Lower lobe of right lung (tissue), 2 donors: ENCODE measurements at places on chromosomes 7 and 10.

DNA sequence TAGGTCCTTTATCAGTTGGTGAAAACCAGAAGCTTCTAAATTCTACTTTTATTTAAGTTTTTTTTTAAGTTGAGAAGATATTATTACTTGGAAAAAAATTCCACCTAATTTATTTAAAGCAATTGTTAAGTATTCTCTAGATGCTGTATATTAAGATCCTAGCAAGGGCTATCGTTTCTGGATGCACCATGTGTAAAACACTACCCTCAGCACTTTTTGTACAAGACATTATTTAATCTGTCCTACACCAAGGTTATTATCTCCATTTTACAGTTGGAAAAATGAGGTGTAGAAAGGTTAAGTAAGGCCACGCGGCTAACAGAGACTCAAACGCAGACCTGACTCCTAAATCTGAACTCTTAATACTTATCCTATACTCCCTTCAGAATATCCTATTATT lies 19.8 kb downstream of the RAB11FIP2 start:
- no peak overlapping the region for H3K27ac ChIP-seq
- no peaks in the 10 kb centered on the region for H3K36me3 ChIP-seq
- no peak for DNase-seq
- H3K4me1 ChIP-seq: no peaks in the 10 kb centered on the region
- H3K27me3 ChIP-seq: no peaks in the 10 kb centered on the region

- peak overlapping the region; percentile 86 for H3K27ac ChIP-seq
- H3K27me3 ChIP-seq: no peaks in the 10 kb centered on the region
- DNase-seq: no peak
- H3K4me1 ChIP-seq: peaks cover 23% of the 10 kb centered on the region
Measured at GRCh38 chr7:1027242-1028043, 16.9 kb upstream of the GPR146 start.

GRCh38 chr10:117500456-117500855 lies 42.1 kb upstream of the EMX2 start:
- H3K4me1 ChIP-seq: no peaks in the 10 kb centered on the region
- peaks cover 7% of the 10 kb centered on the region for H3K27me3 ChIP-seq
- DNase-seq: no peak
- no peak overlapping the region for H3K27ac ChIP-seq

DNA sequence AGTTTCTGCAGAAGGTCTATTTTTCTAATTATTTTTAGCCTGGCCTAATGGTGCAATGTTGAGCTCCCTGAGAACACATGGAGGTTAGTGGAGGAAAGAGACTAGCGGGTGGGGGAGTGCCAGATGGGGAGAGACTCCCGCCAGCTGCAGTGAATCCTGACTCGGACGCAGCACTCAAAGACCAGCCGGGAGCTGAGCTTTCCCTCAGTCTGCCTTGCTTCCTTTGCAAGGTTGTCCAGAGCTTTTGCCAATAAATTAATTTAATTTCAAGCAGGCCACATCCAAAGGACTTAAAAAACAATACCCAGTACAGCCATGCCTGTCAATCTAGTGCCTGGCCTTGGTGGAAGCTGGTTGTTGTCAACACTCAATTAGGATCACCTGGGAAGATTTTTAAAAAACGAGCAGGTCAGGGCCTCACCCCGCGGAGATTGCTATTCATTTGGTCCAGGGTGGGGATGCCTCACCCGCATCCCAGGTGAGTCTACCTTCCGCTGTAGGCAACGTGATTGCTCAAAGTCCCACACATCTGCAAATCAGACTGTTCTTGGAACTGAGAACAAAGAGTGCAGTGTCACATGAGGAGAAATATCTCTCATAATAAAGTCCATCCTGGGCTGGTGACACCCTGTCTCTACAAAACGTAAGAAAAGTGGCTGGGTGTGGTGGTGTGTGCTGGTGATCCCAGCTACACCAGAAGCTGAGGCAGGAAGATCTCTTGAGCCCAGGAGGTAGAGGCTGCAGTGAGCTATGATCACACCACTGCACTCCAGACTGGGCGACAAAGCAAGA lies 4.0 kb downstream of the CLRN3 start:
- H3K36me3 ChIP-seq: no peaks in the 10 kb centered on the region
- H3K27me3 ChIP-seq: no peaks in the 10 kb centered on the region
- H3K4me3 ChIP-seq: no peak overlapping the region
- no peaks in the 10 kb centered on the region for H3K4me1 ChIP-seq
- H3K27ac ChIP-seq: no peak overlapping the region

- peak overlapping the region; percentile 86 for H3K27ac ChIP-seq
- H3K4me1 ChIP-seq: peaks cover 15% of the 10 kb centered on the region
- H3K27me3 ChIP-seq: no peaks in the 10 kb centered on the region
- H3K4me3 ChIP-seq: peak overlapping the region; percentile 73
- H3K36me3 ChIP-seq: peaks cover 5% of the 10 kb centered on the region
- no peak for DNase-seq
Measured at GRCh38 chr7:6106140-6106904, 75.1 kb downstream of the ANKRD61 start.

DNA sequence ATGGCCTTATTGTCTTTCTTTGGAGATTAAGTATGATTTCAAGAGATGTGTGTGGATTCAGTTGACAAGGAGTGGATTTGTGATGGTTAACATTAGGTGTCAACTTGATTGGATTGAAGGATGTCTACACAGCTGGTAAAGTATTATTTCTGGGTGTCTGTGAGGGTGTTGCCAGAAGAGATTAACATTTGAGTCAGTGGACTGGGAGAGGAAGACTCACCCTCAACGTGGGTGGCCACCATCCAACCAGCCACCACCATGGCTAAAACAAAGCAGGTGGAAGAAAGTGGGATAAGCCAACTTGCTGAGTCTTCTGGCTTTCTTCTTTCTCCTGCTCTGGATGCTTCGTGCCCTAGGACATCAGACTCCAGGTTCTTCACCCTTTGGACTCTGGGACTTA lies 76.1 kb downstream of the GPR37 start:
- H3K4me1 ChIP-seq: no peaks in the 10 kb centered on the region
- H3K27ac ChIP-seq: no peak overlapping the region
- no peak for DNase-seq
- H3K4me3 ChIP-seq: no peak overlapping the region
- no peaks in the 10 kb centered on the region for H3K27me3 ChIP-seq

DNA sequence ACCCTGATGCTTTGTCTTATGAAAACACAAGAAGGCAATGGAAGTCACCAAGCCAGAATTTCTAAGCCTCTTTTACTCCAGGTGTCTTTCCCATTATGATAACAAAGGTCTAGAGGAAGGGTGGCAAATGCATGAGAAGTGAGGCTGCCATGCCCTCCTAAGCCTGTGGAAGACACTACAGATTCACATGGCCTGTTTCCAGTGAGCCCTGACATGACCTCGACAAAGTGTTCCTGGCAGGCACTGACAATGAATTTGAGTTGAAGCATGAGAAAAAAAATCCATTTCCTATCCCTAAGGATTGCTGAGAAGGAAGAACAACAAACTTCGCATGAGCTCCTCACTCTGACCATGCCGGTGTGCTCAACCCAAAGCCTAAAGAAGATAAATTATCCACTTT lies 268.0 kb downstream of the HTR7 start:
- no peaks in the 10 kb centered on the region for H3K36me3 ChIP-seq
- no peak overlapping the region for H3K4me3 ChIP-seq
- no peak overlapping the region for H3K27ac ChIP-seq

DNA sequence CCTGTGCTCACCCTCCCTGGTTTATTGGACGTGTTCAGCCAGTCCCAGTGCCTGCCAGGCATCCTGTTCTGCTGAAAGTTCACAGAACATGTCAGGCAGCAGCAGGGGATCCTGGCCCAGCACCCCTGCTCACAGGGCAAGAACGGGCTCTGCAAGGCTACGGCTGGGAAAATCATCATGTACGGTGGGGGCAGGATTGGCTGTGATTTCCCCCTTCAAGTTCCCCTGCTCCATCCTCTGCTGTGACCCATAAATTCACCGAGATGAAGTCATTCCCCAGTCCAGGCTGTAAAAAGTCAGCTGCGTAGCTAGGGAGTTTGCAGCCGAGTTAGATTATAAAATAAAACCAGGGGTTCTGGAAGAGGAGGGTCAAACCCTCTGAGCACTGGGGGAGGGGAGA lies 484.1 kb upstream of the ZMIZ1 start:
- no peak overlapping the region for H3K27ac ChIP-seq
- DNase-seq: no peak
- no peaks in the 10 kb centered on the region for H3K27me3 ChIP-seq
- H3K4me1 ChIP-seq: no peaks in the 10 kb centered on the region
- H3K36me3 ChIP-seq: no peaks in the 10 kb centered on the region

DNA sequence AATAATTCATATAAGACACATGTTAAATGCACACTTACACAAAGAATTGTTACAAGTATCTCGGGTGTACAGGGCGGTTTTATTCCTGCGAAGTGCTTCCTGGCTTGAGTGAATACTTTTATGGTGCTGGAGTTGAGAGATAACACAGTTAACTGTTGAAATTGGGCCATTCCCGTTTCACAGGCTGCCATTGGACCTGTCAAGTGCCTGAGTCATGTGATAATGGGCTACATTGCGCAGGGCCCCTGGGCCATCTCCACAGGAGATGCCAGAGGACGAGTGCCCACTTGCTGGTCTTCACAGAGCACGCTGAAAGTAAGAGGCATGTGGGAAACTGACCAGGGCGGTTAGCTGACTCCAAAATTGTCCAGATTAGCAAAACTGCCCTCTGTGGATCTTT lies 4.8 kb downstream of the FBH1 start:
- H3K27me3 ChIP-seq: no peaks in the 10 kb centered on the region
- H3K4me1 ChIP-seq: peaks cover 37% of the 10 kb centered on the region
- H3K36me3 ChIP-seq: peaks cover 25% of the 10 kb centered on the region
- no peak for DNase-seq

GRCh38 chr7:67033251-67033650 lies 36.6 kb downstream of the TYW1 start:
- H3K27me3 ChIP-seq: no peaks in the 10 kb centered on the region
- no peaks in the 10 kb centered on the region for H3K4me1 ChIP-seq
- no peak overlapping the region for H3K27ac ChIP-seq

- peaks cover 5% of the 10 kb centered on the region for H3K4me1 ChIP-seq
- H3K27ac ChIP-seq: no peak overlapping the region
- H3K36me3 ChIP-seq: no peaks in the 10 kb centered on the region
Measured at GRCh38 chr7:12643001-12643643, 44.3 kb upstream of the ARL4A start.

DNA sequence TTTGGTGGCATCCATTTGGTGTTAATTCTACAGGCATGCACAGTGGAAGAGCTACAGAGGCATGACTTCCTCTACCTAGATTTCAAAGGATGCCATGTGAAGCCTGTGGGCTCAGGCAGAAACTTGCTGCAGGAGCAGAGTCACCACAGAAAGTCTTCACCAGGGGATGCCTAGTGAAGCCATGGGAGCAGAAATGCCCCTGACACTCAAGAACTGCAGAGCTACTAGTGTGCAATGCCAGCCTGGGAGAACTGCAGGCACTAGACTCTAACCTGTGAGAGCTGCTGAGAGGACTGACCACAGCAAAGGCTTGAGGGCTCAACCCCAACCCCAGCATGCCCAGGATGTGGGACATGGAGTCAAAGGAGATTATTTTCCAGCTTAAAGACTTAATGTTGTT lies 3.9 kb downstream of the OR9A2 start:
- H3K27me3 ChIP-seq: peaks cover 11% of the 10 kb centered on the region
- H3K4me1 ChIP-seq: no peaks in the 10 kb centered on the region
- no peaks in the 10 kb centered on the region for H3K36me3 ChIP-seq
- no peak overlapping the region for H3K27ac ChIP-seq

GRCh38 chr7:7567898-7568531 lies 1.3 kb downstream of the MIOS start:
- peaks cover 36% of the 10 kb centered on the region for H3K4me1 ChIP-seq
- no peaks in the 10 kb centered on the region for H3K27me3 ChIP-seq
- peak overlapping the region; percentile 71 for H3K4me3 ChIP-seq
- H3K27ac ChIP-seq: peak overlapping the region; percentile 90
- no peak for DNase-seq

DNA sequence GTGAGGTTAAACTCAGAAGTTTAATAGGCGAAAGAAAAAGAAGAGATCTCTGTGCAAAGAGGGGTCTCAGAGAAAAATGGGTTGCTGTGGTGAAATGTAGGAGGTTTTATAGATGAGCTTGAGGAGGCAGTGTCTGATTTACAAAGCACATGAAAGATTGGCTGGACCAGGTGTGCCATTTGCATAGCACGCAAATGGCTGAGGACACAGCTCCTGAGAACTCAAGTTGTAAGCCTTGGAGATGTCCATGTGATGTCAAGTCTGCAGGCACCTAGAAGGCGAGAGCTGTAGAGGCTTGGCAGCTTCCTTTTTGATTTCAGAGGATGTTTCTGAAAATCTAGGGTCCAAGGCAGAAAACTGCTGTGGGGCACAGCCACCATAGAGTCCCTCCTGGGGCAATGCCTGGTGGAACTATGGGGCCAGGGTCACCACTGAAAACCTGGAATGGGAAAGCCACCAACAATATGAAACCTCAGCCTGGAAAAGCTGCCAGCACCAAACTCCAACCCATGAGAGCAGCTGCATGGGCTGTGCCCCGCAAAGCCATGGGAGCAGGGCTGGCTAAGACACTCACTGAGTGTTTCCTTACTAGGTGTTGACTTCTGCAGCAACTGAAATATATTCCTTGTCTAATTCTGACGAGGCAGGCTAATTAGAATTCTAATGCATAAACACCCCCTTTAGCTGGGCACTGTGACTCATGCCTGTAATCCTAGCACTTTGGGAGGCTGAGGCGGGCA lies 96.9 kb upstream of the TNS3 start:
- no peaks in the 10 kb centered on the region for H3K27me3 ChIP-seq
- no peak overlapping the region for H3K27ac ChIP-seq
- no peak overlapping the region for H3K4me3 ChIP-seq
- no peak for DNase-seq

DNA sequence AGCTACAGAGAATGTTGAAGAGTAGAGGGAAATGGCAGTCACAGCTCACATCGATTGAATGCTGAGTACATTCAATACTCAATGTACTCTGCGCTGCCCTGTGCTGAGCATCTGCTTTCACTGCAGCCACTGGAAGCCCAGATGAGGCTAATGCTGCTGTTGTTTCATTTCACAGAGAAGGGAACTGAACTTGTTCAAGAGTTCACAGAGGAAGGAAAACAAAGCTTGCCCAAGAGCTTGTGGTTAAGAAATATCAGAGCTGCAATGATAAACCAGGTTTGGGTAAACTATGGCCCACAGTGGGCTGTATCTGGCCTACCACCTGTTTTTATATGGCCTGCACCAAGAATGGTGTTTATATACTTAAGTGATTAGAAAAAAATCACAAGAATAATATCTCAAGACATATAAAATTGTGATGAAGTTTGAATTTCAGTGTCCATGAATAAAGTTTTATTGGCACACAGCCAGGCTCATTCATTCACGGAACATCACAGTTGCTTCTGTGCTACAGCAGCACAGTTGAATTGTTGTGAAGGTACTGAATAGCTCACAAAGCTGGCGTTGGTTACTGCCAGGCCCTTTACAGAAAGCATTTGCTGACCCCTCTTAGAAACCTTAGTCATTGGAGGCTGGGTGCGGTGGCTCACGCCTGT lies 64.1 kb downstream of the CFAP58 start:
- H3K36me3 ChIP-seq: no peaks in the 10 kb centered on the region
- no peaks in the 10 kb centered on the region for H3K27me3 ChIP-seq
- no peak overlapping the region for H3K27ac ChIP-seq

- peaks cover 76% of the 10 kb centered on the region for H3K27me3 ChIP-seq
- H3K4me3 ChIP-seq: no peak overlapping the region
- no peak for DNase-seq
- no peak overlapping the region for H3K27ac ChIP-seq
- H3K36me3 ChIP-seq: no peaks in the 10 kb centered on the region
Measured at GRCh38 chr10:133097961-133098360, 10.2 kb downstream of the ADGRA1 start.
